ENCODE measurements at places on chromosomes 3 and 15.

DNA sequence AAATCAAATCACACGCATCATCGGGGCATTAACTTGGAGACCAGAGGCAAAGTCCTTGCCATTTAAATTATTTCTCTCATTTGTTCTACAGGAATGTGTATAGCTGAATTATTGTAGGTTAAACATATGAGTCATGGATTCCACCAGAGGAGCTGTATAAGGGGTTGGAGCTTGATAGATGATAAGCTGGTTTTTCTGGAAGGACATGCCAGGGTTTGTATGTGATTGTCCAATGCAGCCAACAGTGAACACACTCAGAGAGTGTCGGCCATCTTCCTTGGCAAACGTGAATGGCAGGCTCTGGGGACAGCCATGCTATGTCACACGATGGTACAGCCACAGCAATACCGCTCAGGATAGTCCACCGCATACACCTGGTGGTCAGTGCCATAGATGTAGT, 25.1 kb downstream of the SSUH2 start:
- DNase-seq, result no peak

- no peak for DNase-seq
Observed at GRCh38 chr3:72379500-72380187, 468.6 kb downstream of the SHQ1 start.

- no peak for DNase-seq
Observed at GRCh38 chr3:155494332-155494731, 200.8 kb upstream of the STRIT1 start.

DNA sequence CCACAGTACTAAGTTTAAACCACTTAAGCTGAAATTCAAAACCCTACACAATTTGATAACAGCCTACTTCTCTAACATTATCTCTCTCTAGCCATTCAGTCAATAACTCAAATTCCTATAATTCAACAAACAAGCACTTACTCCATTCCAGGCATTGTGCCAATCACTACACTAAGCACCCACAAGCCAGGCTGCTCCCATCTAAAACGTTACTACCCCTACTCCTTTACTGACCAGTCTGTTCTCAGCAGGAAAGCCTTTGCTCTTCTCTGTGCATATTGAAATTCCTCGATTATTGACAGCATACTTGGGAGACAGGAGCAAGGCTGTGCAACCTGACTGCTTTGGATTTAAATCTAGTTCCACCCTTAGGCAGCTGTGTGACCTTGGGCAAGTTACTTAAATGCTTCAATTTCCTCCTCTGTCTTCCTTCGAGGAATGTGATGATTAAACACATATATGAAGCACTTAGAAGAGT, 177.2 kb upstream of the THBS1 start:
- DNase-seq, result no peak

- no peak for DNase-seq
Observed at GRCh38 chr3:178916223-178916622, 155.4 kb downstream of the ZMAT3 start.

GRCh38 chr15:21271566-21271965, 168.7 kb downstream of the POTEB3 start:
- no peak for DNase-seq

DNA sequence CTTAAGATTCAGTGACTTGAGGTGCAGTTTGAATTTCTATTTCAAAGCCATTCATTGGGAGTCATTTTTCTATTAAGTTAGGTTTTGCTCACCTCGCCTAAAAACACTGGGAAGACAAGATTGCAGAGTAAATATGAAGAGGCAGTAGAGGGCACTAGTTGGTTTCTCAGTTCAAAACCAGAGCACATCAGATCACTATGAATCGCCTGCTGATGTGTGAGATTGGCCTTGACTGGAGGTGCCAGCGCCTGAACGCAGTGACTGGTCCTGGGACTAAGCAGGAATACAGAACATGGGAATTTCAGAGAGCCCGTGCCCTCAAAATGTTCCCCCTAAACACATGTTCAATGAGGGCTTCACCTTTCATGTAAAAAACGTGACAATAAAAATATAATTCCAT, 229.0 kb downstream of the ITPR1 start:
- peak; percentile 36 for DNase-seq

GRCh38 chr3:43818229-43818628, 127.5 kb downstream of the ABHD5 start:
- DNase-seq, result no peak

GRCh38 chr3:98962951-98963350, 61.5 kb upstream of the DCBLD2 start:
- no peak for DNase-seq

DNA sequence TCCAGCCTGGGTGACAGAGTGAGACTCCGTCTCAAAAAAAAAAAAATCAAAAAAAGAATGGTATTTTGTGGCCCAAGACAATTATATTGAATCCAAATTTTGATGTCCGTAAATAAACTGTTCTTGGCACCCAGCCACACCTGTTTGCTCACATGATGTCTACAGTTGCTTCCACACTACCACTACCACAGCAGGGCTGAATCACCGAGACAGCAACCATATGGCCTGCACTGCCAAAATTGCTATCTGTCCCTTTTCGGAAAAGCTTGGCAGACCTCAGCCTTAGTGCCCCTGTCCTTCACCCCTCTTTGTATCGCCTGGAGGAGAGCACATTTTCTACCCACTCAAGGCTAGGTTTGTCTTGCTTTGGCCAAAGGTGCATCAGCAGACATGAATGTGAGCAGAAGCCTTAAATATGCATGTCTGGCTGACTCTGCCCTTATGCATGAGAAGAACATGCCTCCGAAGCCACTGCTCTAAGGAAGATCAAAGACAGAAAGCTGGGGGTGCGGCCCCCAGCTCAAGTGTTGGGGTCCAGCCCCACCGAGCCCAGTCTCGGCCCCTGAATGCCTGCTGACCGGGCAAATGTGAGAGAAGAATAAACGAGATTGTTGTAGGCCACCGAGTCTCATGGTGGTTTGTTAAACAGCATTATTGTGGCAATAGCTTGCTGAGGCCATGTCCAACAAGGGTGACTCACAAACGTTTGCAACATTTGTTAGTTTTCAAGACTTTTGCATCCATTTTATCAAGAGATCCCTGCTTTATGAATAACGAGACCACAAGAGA, 108.1 kb downstream of the TPRA1 start:
- no peak for DNase-seq

- no peak for DNase-seq
Observed at GRCh38 chr3:159443266-159443665, 545.4 kb upstream of the IL12A start.

GRCh38 chr3:100629421-100630127, 20.2 kb downstream of the ADGRG7 start:
- DNase-seq, result no peak

DNA sequence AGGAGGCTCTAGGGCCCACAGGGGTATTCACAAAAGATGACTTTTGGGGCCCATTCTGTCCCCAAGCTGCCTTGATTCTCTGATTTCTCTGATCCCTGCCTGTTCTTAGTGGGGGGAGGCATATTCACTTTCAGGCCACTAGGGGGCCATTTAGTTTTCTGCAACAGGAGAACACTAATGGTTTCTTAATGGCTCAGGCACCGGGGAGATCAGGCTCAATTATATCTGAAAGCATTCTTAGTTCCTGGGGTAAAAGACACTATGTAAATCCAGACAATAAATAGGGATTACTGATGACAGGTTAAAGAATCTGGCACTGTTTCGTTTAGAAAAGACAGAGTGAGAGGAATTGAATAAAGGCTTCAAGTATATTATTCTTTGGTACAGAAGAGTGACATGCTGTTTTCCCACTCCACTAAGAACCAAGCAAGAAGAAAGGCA, 2.5 kb upstream of the INAFM2 start:
- DNase-seq, result peak; percentile 69

- DNase-seq, result no peak
Observed at GRCh38 chr3:169054471-169054870, 609.0 kb downstream of the MECOM start.

- no peak for DNase-seq
Observed at GRCh38 chr15:96460106-96460505, 129.6 kb downstream of the NR2F2 start.

GRCh38 chr3:171457607-171458061, 2.6 kb downstream of the TNIK start:
- no peak for DNase-seq

- DNase-seq, result no peak
Observed at GRCh38 chr3:123377243-123377740, 71.6 kb downstream of the ADCY5 start.

DNA sequence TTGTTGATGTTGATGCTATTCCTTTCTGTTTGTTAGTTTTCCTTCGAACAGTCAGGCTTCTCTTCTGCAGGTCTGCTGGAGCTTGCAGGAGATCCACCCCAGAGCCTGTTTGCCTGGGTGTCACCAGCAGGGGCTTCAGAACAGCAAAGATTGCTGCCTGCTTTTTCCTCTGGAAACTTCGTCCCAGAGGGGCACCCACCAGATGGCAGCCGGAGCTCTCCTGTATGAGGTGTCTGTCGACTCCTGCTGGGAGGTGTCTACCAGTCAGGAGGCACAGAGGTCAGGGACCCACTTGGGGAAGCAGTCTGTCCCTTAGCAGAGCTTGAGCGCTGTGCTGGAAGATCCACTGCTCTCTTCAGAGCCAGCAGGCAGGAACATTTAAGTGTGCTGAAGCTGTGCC, 303.2 kb downstream of the ZIC1 start:
- DNase-seq, result no peak

DNA sequence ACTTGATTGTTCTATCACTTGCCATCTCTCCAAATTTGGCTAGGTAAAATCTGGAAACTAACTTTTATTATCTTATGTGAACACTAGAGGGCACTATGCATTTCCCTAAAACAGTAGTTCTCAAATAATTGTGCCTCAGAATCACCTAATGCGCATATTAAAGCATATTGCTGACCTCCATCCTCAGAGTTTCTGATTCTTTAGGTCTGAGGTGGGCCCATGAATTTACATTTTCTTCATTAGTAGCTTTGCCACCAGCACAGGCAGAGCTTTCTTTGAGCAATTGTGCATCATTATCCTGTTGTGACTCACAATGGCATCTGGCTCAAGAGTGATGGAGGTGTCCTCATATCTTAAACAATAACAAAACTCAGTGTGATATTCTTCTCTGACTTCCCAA, 17.5 kb upstream of the BCHE start:
- DNase-seq, result peak; percentile 18

DNA sequence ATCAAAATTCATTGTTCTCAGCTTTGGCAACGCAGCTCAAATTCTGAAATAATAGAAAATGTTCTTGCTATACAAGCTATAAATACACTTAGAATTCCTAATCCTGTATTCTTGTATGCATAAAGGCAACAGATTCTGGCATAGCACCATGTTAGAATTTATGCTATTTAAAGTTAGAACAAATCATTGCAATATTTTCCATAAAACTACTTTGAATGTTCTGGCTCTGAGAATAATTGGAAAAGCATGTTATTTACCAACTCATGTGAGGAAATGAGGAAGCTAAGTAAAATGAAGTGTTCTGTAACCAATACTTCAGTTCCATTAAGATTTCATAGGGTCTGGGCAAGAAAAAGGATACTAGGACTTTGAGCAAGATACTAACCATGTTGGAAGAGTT, 888.9 kb downstream of the SQOR start:
- DNase-seq, result no peak

DNA sequence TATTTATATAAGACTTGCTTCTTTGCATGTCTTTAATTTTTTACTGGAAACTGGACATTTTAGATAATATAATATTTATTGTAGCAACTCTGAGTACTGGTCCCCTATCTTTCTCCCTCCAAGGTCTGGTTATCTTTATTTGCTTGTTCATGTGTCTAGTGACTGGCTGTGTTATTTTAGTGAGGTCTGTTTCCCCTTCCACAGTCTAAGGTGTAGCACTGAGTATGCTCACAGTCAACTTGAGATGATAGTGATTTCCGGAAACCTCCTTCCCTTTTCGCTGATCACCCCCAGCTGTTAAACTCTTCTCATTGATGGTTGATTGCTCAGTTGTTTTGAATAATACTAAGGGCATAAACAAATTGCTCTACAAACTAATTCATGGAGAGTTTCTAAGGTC, 37.0 kb downstream of the PCNP start:
- DNase-seq, result no peak

- no peak for DNase-seq
Observed at GRCh38 chr3:139132976-139133375, 88.3 kb upstream of the PRR23C start.

- DNase-seq, result no peak
Observed at GRCh38 chr3:95343767-95344166, 1280.9 kb downstream of the NSUN3 start.

DNA sequence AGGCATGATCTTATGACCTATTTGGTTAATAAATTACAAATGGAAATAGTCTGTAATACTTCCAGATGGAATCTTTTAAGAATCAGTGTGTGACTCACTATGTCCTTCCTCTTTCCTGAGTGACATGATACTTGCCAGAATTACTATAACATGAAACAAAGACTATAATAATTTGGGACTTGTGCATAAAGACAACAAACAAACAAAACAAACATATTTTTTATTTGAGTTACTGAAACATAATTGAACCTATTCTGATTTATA, 1268.1 kb downstream of the OTOL1 start:
- DNase-seq, result no peak

- DNase-seq, result no peak
Observed at GRCh38 chr3:153980252-153980590, 141.0 kb upstream of the ARHGEF26 start.

- DNase-seq, result no peak
Observed at GRCh38 chr3:31086698-31087097, 192.2 kb upstream of the GADL1 start.

DNA sequence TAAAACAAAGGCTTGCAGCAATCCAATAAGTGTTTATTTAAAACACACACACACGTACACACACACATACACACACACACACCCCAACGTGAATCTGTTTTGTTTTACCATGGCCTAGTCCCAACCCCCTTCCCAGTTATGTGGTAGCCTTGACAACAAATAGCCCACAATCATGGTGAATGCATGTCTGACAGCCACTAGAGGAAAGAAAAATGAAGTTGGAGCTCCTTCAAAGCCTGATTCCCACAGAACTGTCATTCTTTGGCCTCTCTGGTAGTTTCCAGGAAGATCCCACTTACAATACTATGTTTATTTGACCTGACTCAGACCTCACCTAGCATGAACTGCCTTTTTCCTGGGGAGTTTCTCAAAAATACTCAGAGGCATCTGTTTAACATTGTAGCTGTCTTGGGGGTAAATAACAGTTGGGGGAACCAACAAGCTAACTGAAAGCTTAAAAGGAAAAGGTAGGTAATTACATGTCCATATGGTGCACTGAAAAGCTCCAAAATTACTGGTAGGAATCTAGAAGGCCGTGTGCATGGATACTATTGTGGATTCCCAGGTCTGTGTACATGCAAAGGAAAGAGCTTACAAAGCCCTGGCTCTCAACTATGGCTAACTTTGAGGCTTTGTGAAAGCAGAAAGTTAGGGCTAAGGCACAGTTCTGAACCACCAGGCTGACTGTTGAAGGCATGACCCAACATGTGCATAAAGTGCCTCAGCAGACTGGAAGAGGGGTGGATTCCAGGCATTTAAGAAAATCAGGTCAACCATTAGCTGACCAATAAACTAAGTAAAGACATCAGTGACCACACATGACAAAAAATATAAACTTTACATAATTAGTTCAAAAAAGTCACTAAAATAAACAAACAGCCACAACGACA, 65.3 kb downstream of the FAIM start:
- peak; percentile 14 for DNase-seq

Measured in iPS-NIHi11 (cell line).